ENCODE measurements at places on chromosomes 11 and 22.

DNA sequence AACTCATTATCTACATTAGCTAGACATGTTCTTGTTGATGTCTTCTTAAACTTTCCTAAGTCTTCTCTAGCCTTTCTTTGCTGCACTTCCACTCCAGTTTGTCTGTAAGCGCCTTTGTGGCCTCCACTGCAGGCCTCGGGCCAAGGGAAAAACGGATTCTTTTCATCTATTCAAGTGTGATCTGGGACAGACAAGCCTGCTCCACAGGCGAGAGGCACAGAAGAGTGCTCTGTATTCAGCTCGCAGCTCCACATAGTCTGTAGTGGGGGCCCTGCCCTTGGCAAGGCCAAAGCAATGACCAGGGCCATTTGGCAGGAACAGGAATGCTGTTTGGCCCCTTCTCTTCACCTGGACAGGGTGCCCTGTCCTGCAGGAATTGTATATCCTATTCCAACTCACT lies 84.1 kb upstream of the BARX2 start:
- no peak for DNase-seq

- DNase-seq: no peak
Measured at GRCh38 chr11:47061429-47062178, 115.1 kb downstream of the ARFGAP2 start.

GRCh38 chr11:128294671-128295050 lies 292.7 kb downstream of the ETS1 start:
- no peak for DNase-seq

GRCh38 chr11:74138572-74138971 lies 32.2 kb downstream of the C2CD3 start:
- DNase-seq: no peak

GRCh38 chr11:85180528-85180927 lies 446.6 kb downstream of the DLG2 start:
- DNase-seq: no peak

- no peak for DNase-seq
Measured at GRCh38 chr22:29604076-29604360, 585 bp downstream of the NF2 start.

Measured in NCI-H2081 (cell line).